ENCODE measurements at places on chromosomes 6 and 20.

- no peak for DNase-seq
These were observed 126.0 kb downstream of the RNASET2 start for GRCh38 chr6:166830185-166830890.

DNA sequence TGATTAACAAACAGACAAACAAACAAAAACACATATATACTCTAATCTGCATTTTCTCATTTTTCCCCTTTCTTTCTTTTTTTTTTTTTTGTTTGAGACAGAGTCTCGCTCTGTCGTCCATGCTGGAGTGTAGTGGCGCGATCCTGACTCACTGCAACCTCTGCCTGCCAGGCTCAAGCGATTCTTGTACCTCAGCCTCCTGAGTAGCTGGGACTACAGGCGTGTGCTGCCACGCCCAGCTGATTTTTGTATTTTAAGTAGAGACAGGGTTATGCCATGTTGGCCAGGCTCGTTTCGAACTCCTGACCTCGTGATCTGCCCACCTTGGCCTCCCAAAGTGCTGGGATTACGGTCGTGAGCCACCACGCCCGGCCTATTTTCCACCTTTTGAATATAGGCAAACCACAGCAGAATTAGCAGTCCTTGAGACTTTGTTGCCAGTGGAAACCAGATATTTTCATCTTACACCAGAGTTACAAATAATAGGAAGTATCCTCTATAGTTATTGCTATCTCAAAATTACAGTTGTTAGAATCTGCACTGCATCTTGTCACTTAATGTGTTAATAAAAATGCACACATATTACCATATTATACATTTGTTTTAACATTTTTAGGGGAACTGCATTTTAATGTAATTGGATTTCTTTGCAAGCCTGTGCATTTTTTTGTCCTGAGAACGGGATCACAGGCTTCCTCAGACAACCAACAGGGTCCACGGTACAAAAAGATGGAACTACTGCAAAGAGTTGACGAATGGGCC lies 208.2 kb upstream of the ZNF217 start:
- DNase-seq = no peak

DNA sequence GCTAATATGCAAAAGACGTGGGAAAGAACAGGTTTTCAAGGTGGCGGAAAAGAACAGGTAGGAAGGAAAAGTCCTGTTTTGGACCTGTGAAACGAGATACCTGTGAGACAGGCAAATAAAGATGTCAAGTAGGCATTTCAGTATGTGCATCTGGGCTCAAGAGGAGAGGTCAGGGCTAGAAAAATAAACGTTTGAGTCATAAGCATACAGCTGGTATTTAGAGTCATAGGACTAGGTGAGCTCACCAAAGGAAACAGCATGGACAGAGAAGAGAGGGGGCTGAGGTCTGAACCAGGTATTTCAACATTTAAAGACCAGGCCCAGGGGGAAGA lies 14.9 kb downstream of the MTFR2 start:
- no peak for DNase-seq

DNA sequence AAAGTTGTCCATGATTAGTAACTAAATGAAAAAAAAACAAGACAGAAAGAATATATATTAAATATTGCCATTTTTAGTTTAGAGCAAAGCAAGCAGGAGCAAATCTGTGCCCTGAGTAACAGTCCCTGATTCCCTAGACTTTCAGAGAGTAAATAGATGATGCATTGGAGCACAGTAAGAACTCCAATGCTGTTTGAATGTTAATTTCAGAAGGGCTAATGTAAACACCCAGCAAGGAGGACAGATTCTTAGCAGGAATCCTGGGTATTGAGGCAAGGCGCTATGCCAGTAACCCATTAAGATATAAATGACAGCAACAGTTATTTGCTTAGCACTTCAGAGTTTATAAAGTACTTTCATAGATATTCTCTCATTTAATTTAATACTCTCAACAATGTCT lies 15.6 kb upstream of the NRSN1 start:
- DNase-seq = no peak

- no peak for DNase-seq
These were observed 15.7 kb downstream of the GSTA3 start for GRCh38 chr6:52893803-52894202.

GRCh38 chr20:24746351-24746685 lies 202.8 kb upstream of the CST7 start:
- DNase-seq = no peak

- no peak for DNase-seq
These were observed 19.6 kb downstream of the GPLD1 start for GRCh38 chr6:24469811-24470210.

- DNase-seq = no peak
These were observed 57.3 kb downstream of the SMOC2 start for GRCh38 chr6:168498161-168498843.

DNA sequence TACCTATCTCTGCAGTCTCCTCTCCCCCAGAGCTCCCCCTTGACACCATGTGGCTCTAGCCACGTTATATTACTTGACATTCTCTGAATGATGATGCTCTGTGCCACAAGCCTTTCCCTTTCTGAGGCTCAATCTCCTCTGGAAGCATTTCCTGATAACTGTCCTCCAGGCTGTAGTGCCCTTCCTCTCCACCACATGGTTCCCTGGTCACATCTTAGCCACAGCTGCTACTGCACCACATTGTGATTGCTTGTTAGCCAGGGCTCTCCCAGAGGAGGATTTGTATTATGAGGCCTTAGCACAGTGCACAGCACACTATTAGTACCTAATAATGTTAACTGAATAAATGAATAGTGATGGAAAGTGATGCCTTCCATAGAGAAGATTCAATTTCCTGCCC lies 63.9 kb upstream of the RCAN2 start:
- DNase-seq = no peak

DNA sequence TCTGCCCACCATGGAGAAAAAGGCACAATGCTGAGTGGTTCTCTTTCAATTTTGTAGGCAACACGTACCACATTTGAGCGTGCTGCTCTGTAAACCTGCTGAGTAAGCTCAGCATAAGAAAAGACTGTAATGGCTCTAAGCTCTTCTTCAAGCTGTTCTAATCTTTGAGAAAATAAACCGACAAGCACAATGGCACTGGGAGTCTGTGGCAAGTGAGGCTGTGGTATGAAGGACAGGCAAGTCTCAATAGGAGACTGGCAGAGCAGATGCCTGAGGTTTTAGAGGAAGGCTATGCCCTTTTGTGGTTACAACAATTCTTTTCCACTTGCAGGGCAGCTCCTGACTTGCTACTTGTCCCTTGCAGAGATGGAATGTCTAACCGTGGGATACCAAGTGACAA lies 136.7 kb upstream of the EXOC2 start:
- DNase-seq = no peak

- DNase-seq = no peak
These were observed 859 bp upstream of the KIF25 start for GRCh38 chr6:167996424-167997199.

- peak; percentile 14 for DNase-seq
These were observed 38.1 kb upstream of the HLA-E start for GRCh38 chr6:30450909-30451841.
